ENCODE measurements at places on chromosomes 3 and 15.

GRCh38 chr3:159650726-159651125, 337.9 kb upstream of the IL12A start:
- no peak for DNase-seq

GRCh38 chr3:157073810-157074209, 86.1 kb downstream of the CCNL1 start:
- no peak for DNase-seq

GRCh38 chr15:80612118-80612823, 82.8 kb upstream of the ABHD17C start:
- DNase-seq = no peak

- no peak for DNase-seq
These were observed 314.8 kb downstream of the DIPK2A start for GRCh38 chr3:144286235-144286910.

DNA sequence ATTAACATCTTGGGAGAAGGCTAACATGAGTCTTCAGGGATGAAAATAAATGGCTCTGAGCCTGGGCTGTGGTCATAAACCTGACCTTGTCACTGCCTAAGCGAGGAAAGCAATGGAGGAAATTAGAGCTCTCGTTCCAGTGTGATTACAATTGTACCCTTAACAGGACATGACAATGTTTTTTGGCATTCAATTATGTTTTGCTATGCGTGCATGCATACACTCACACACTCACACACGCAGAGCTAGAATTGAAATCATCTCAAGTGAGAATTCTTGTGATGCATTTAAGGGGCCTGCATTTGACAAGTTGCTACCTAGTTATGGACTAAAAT, 24.1 kb downstream of the ZNF80 start:
- DNase-seq = no peak

DNA sequence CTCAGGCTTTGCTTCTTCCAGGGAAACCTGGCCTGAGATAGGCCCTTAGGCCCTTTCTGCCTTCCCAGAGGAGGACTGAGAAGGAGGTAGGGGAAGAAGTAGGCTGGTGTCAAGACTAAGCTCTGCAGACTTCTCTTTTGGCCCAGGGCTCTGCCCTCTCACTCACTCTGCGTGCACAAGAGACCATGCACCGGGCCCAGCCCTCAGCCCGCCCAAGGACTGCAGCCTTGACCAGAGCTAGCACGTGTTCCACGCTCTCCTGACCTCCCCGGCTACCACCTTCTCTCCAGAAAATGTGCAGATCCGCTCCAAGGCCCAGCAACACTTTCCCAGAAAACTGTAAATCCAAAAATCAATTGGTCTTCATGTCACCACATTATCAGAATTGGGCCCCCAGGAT, 59.8 kb downstream of the SEMA5B start:
- DNase-seq = no peak

- DNase-seq = no peak
These were observed 18.6 kb upstream of the THSD4 start for GRCh38 chr15:71096676-71097075.

- DNase-seq = no peak
These were observed 33.9 kb upstream of the C15orf39 start for GRCh38 chr15:75167588-75168350.

- DNase-seq = no peak
These were observed 29.3 kb upstream of the SACM1L start for GRCh38 chr3:45659661-45660566.

- DNase-seq = no peak
These were observed 43.7 kb upstream of the NDUFB4 start for GRCh38 chr3:120552184-120553172.

DNA sequence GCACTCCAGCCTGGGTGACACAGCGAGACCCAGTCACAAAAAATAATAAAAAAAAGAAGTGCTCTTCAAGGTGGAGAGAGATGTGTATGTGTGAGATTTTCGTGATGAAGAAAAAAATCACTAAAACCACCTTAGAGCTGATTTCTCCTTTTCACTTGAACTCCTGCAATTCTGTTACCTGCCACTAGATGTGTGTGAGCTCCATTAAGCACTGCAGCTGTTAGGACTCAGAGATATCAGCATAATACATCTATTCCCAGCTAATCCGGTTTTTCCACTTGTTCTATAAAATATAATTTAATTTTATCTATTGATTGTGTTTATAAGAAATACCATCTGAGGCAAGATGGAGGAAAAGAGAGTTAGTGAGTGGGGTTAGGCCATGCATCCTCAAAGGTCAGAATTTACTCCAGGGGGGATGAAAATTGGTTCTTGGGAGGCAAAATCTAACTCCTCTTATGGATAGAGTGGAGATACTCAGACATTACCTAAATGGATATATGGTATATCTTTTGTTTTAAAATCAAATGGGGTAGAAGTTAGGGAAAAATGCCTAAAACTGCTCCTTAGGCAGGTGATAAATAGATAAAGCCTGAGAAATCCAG, 152.7 kb downstream of the IL20RB start:
- peak; percentile 2 for DNase-seq

GRCh38 chr15:71601038-71601834, 209.1 kb upstream of the NR2E3 start:
- DNase-seq = no peak

- DNase-seq = no peak
These were observed 12.7 kb downstream of the SPSB4 start for GRCh38 chr3:141063831-141064230.

DNA sequence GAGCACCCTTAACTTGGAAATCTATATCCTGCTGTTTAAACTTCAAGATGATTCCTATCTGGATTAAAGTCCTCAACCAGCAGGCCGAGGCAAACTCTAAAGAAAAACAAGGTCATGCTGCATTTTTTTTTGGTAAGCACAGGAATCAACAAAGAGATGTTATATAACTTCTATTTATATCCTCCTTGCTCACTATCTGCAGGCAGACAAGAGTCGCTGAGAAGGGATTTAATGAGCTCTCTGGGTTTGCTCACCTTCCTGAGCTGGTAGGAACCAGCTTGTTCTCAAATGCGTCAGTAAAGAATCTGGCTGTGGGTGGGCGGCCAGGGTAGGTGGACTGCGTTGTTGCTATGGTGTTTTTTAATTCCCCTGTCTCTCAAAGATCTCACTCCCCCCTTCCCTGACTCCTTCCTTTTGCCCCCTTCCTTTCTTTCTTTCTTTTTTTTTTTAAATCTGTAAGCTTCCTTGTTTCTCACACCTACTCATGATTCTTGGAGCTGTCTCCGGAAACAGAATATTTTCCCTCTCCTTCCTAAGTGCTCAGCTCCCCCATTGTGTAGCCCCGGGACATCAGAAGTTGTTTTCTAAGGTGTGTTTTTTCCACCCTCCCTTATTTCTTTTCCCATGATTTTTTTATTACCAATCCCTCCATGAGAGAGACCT, 228.8 kb upstream of the BHLHE40 start:
- DNase-seq = no peak

GRCh38 chr3:17765819-17766472, 23.5 kb upstream of the TBC1D5 start:
- no peak for DNase-seq

Measured in kidney epithelial cell (primary cell).